Naive B cell (primary cell): ENCODE measurements at places on chromosomes 11 and 22. TPM values are rescaled to one million over a fixed set of nuclear protein-coding genes. Genes with fewer than 3 reads are reported as not detected.

DNA sequence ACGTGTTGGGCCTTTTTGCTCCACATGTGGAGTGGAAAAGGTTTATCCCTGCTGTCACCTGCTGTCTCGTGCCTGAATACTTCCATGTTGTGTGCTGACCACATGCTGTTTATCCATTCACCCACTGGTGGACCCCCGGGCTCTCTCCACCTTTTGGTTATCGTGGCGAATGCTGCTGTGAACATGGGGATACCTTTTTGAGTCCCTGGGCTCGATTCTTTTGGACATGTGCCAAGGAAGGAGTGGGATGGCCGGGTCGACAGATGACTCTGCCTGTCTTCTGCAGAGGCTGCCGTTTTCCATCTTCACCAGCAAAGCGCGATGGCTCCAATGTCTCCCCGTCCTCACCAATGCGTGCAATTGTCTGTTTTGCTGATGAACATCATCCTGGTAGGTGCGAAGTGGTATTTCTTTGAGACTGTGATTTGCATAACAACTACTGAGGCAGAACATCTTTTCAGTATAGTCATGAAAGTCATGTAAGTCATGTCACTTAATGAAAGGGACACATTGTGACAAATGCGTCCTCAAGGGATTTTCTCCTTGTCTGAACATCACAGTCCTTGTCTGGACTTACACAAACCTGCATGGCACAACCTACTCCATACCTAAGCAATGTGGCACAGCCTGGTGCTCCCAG lies 758.7 kb downstream of the BRD1 start:
- no peak for DNase-seq

The IRAG1 gene
- polyA plus RNA-seq = 0.57 TPM

- no peak for DNase-seq
Observed at GRCh38 chr22:45425101-45425500, 11.6 kb downstream of the RIBC2 start.

- no peak for DNase-seq
Observed at GRCh38 chr11:61147271-61147670, 14.0 kb downstream of the VPS37C start.

The TRIM34 gene
- 58.5 TPM for polyA plus RNA-seq

DNA sequence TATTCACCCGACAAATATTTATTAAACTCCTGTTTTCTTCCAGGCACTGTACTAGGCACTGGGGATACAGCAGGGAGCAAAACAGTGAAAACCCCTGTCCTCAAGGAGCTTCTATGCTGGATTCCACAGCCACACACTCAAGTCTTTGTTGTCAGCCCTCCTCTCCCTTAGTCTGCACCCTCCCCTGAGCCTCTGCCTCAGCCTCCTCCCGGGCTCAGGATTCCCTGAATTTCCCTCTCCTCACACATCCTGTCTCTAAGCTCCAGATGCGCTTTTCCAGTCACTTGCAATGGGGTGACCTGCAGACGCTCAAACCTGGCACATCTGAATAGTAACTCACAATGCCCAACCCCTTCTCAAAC lies 13.5 kb upstream of the TUB start:
- no peak for DNase-seq
